Activated T-cell treated with anti-CD3 and anti-CD28 coated beads, Interleukin-2, amount 50 U/mL, for 4 hours (primary cell): ENCODE measurements at places on chromosomes 13 and 19. TPM values are rescaled to one million over a fixed set of nuclear protein-coding genes. Genes with fewer than 3 reads are reported as not detected.

Gene MBD3L2
- total RNA-seq = not detected

Gene EFNA2
- total RNA-seq = not detected

Gene IFNL1
- not detected for total RNA-seq

Gene CRX
- total RNA-seq = not detected

Gene KXD1
- 129 TPM for total RNA-seq

Gene ZNF490
- 7.2 TPM for total RNA-seq

Gene UBE2L5
- total RNA-seq = not detected

Gene PSG3
- not detected for total RNA-seq

Gene ZNF414
- total RNA-seq = 29.4 TPM

Gene ZNF480
- total RNA-seq = 5.6 TPM

Gene PTPRS
- 0.79 TPM for total RNA-seq

Gene NCAN
- total RNA-seq = 0.05 TPM

Gene SYNE4
- 0.92 TPM for total RNA-seq

Gene TTC9B
- not detected for total RNA-seq

Gene PTH2
- total RNA-seq = not detected

Gene IFI30
- total RNA-seq = 36.7 TPM

Gene HS6ST3
- not detected for total RNA-seq

Gene RUBCNL
- total RNA-seq = 1.8 TPM

Gene LILRB4
- total RNA-seq = 0.22 TPM

Gene SMIM24
- not detected for total RNA-seq

Gene PSG2
- total RNA-seq = not detected

Gene ZNF665
- total RNA-seq = 0.57 TPM

Gene CD70
- 13.6 TPM for total RNA-seq

Gene GTF2F2
- 35.5 TPM for total RNA-seq

Gene ZNF302
- 10.8 TPM for total RNA-seq

Gene CBARP
- 0.63 TPM for total RNA-seq

Gene ZNF492
- 3.7 TPM for total RNA-seq

Gene ACP7
- total RNA-seq = 0.20 TPM

Gene ERICH6B
- not detected for total RNA-seq

Gene OLFM2
- 0.11 TPM for total RNA-seq

Gene ZNF536
- not detected for total RNA-seq

Gene BEST2
- not detected for total RNA-seq

Gene RAB3A
- 8.0 TPM for total RNA-seq

Gene C13orf46
- 1.1 TPM for total RNA-seq

Gene GRIN3B
- 0.19 TPM for total RNA-seq

Gene PRTN3
- total RNA-seq = not detected

Gene MYO1F
- 4.6 TPM for total RNA-seq

Gene KLK4
- not detected for total RNA-seq

Gene PGLYRP1
- total RNA-seq = not detected

Gene ASPDH
- not detected for total RNA-seq
